Calu3 (cell line): ENCODE measurements at places on chromosomes 1 and 21. TPM values are rescaled to one million over a fixed set of nuclear protein-coding genes. Genes with fewer than 3 reads are reported as not detected.

GRCh38 chr1:28796352-28797211 lies 15.4 kb upstream of the OPRD1 start:
- H3K4me3 ChIP-seq, result no peak overlapping the region
- H3K27me3 ChIP-seq, result peaks cover 60% of the 10 kb centered on the region
- no peak overlapping the region for H3K27ac ChIP-seq
- no peaks in the 10 kb centered on the region for H3K4me1 ChIP-seq
- H3K36me3 ChIP-seq, result peaks cover 5% of the 10 kb centered on the region

DNA sequence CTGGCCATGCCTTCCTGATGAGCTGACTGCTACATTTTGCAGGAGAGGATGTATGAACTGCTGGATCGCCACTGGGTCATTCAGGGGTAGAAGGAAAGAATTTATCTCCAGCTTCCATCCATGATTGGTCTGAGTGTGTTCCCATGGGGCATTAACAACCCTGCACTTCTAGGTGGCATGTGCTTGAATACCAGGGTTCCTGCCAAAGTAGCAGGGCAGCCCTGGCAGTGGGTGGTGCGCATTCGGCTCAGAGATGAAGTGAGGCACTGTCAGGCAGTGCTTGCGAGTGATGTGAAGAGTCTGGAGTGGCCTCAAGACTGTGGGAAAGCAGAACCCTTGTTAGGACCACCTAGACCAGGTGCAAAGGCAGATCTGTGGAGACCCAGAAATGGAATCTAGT lies 294.9 kb downstream of the ASTN1 start:
- H3K27me3 ChIP-seq, result peaks cover 84% of the 10 kb centered on the region
- H3K4me1 ChIP-seq, result no peaks in the 10 kb centered on the region
- H3K27ac ChIP-seq, result no peak overlapping the region
- no peaks in the 10 kb centered on the region for H3K36me3 ChIP-seq

GRCh38 chr1:230701895-230702768 lies 11.8 kb downstream of the AGT start:
- DNase-seq, result no peak
- no peaks in the 10 kb centered on the region for H3K36me3 ChIP-seq
- no peak overlapping the region for H3K27ac ChIP-seq
- H3K4me3 ChIP-seq, result no peak overlapping the region

GRCh38 chr1:7218210-7218832 lies 433.1 kb downstream of the CAMTA1 start:
- H3K4me1 ChIP-seq, result no peaks in the 10 kb centered on the region
- H3K27me3 ChIP-seq, result peaks cover 28% of the 10 kb centered on the region
- DNase-seq, result peak; percentile 42
- H3K4me3 ChIP-seq, result no peak overlapping the region
- H3K27ac ChIP-seq, result no peak overlapping the region

- peak within 1 kb of the TSS; percentile 55 for H3K27ac ChIP-seq
- peaks cover 19% of the 10 kb centered on the region for H3K27me3 ChIP-seq
- H3K4me1 ChIP-seq, result peaks cover 16% of the 10 kb centered on the region
- H3K4me3 ChIP-seq, result peak within 1 kb of the TSS; percentile 73
- DNase-seq, result peak; percentile 71
Observed at GRCh38 chr21:26845066-26845758, at the start of gene ADAMTS1. Gene ADAMTS1 (minus strand): TSS chr21:26845409. CDS start chr21:26844954, 455 bp downstream.

DNA sequence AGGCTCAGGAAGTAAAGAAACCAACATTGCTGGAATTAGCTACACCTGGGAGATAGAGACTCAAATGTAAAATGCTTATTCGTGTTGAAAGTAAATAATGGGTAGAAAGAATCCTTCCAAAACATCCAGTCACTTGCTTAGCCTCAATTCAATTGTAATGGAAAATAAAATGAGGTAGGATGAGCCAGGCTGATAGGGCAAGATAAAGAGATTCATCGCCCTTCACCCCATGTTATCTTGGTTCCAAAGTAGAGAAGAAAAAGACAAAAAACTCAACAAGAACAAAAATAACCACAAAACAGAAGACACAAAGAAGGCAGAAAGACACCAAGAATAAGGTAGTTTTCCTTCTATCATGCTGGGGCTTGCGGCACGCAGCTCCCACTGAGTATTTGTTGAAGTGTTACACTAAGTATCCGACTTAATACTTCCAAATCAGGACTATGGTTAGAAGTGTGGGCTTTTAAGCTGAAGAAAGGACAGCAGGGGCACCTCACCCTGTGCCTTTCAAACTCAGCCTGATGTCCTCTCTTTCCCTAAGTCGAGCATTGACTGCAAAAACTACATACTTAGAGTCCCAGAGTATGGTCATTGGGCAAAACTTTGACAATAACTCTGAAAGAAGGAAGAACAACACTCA lies 202.1 kb downstream of the VAV3 start:
- no peaks in the 10 kb centered on the region for H3K36me3 ChIP-seq
- no peak overlapping the region for H3K4me3 ChIP-seq
- H3K27me3 ChIP-seq, result peaks cover 6% of the 10 kb centered on the region
- no peaks in the 10 kb centered on the region for H3K4me1 ChIP-seq

- no peak overlapping the region for H3K27ac ChIP-seq
- no peak for DNase-seq
- H3K4me1 ChIP-seq, result no peaks in the 10 kb centered on the region
- peaks cover 17% of the 10 kb centered on the region for H3K36me3 ChIP-seq
Observed at GRCh38 chr1:27403065-27403726, 10.8 kb downstream of the GPR3 start.

DNA sequence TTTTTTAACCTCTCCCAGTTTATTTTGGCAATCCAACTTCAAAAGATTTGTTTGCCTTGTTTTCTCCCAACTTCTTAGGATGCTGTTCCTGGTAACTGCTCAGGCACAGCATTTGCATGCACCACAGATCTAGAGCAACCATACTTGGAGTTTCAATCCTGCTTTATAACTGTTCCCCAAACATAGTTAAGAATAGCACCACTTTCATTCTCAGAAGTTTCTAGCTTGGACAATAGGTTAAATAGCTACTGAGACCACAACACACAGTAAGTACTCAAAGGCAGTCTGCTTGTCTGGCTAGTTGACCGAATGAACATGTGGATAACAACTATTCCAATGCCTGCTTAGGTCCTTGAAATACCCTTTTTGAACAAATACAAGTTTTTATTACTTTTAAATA lies 76.8 kb downstream of the FOXJ3 start:
- H3K27me3 ChIP-seq, result no peaks in the 10 kb centered on the region
- no peaks in the 10 kb centered on the region for H3K36me3 ChIP-seq
- H3K27ac ChIP-seq, result no peak overlapping the region

GRCh38 chr1:37035796-37036666 lies 1.7 kb upstream of the GRIK3 start:
- H3K27ac ChIP-seq, result no peak overlapping the region
- peaks cover 96% of the 10 kb centered on the region for H3K27me3 ChIP-seq
- H3K36me3 ChIP-seq, result no peaks in the 10 kb centered on the region
- no peaks in the 10 kb centered on the region for H3K4me1 ChIP-seq

- no peaks in the 10 kb centered on the region for H3K27me3 ChIP-seq
- no peak overlapping the region for H3K27ac ChIP-seq
- no peak for DNase-seq
- H3K4me1 ChIP-seq, result peaks cover 11% of the 10 kb centered on the region
- no peaks in the 10 kb centered on the region for H3K36me3 ChIP-seq
- no peak overlapping the region for H3K4me3 ChIP-seq
Observed at GRCh38 chr1:15700508-15700907, 16.4 kb downstream of the PLEKHM2 start.

GRCh38 chr1:52532731-52533327 lies 20.1 kb downstream of the TUT4 start:
- H3K27me3 ChIP-seq, result no peaks in the 10 kb centered on the region
- no peaks in the 10 kb centered on the region for H3K36me3 ChIP-seq
- H3K27ac ChIP-seq, result no peak overlapping the region
- DNase-seq, result no peak

DNA sequence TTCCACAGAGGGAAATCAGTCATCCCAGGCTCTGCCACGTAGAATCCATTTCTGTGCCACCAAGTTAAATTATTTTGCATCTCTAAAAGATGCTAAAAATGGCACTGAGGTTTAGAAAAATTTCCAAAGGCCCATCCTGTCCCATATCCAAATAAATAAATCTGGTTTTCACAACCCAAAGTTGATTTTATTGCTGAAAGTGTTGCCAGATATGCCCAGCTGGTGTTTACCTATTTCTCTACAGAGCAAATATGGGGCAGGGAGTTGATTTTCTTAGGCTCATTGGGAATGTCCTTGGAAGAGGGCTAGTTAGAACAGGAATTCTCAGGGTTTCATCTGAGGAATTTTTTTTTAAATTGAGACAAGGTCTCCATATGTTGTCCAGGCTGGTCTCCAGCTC lies 19.0 kb downstream of the MAP1LC3C start:
- no peak for DNase-seq
- no peak overlapping the region for H3K27ac ChIP-seq
- no peaks in the 10 kb centered on the region for H3K4me1 ChIP-seq
- no peak overlapping the region for H3K4me3 ChIP-seq
- peaks cover 3% of the 10 kb centered on the region for H3K36me3 ChIP-seq

The IPP gene
- 11.6 and 12.3 TPM in 2 replicates for total RNA-seq

The MPL gene
- 0.52 and 0.73 TPM in 2 replicates for total RNA-seq

The F5 gene
- total RNA-seq, result 8.1 and 16.2 TPM in 2 replicates
